ENCODE measurements at places on chromosomes 7 and 10.

GRCh38 chr7:1740214-1740613 is 70.1 kb downstream of the ELFN1 start:
- DNase-seq, result peak; percentile 14

- DNase-seq, result peak; percentile 82
These were observed 121.3 kb upstream of the BTBD16 start for GRCh38 chr10:122149561-122150505.

DNA sequence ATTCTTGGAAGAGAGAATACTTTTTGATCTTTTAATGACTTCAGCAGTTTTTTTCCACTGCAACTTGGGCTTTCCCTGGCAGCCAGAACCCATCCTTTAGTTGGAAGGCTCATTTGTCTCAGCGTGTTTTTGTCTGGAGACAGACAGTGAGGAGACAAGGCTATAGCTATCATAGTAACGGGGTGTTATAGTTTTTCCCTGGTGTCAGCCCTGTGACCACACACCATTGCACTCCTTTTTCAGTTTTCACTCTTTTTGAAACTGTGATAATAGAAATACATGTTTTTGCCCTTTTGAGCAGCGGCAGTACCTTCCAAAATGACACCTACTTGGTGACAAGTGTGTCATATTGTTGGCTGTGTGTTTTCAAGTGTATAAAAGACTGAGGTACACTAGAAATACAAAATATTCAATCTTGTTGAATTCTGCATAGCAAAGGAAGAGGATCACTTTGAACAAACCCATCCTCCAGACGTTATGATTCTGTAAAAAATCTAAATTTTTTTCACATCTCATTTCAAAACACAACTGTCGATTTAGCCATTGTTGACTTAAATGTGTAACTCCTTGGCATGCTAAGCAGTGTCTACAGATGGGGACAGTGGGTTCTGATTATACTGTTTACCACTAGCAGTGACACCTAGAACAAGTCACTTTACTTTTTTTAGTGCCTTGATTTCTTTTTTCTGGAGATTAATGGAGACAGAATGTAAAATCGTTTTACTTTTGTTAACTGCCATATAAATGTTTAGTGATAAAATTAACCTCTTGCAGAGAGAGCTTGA is 130.1 kb downstream of the EXOC4 start:
- DNase-seq, result no peak

- DNase-seq, result no peak
These were observed 70.2 kb downstream of the UBE2H start for GRCh38 chr7:129882531-129882930.

All from left cardiac atrium (tissue), 4 donors.